ENCODE measurements at places on chromosomes 3 and 15. TPM values are rescaled to one million over a fixed set of nuclear protein-coding genes. Genes with fewer than 3 reads are reported as not detected.

DNA sequence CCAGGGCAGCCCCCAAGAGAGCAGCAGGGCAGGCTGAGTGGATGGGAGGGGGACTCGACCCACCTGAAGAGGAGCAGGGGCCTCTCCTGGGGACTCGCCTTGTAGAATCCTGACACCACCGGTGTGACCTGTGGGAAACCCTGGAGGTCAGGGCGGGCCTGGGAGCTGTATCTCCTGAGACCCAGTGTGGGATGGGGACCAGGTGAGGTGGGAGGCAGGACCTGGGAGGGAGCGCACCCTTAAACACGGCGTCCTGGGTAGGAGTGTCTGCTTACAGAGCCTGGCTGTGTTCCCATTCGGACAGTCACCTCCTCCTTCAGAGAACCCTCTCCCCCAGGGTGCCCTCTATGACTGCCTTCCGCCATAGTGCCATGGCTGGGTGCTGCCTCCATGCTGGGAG, 27.1 kb downstream of the C15orf39 start:
- DNase-seq: peak; percentile 37

DNA sequence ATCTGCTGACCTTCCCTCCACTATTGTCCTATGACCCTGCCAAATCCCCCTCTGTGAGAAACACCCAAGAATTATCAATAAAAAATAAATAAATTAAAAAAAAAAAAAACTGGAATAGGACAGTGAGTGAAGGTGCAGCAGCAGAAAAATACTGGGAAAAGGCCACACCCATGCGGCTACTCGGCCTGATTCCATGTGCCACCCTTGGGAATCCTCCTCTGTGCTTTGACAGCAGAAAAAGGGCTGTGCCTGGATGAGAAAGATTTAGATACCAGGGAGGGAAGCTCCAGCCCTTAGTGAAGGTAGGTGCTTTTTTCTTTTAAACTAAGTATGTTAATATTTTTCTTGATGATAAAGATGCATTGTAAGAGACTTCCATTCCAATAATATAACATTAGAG, 107.8 kb downstream of the CTNNB1 start:
- no peak for DNase-seq

- no peak for DNase-seq
Observed at GRCh38 chr3:4503050-4503449, 9.9 kb downstream of the ITPR1 start.

- DNase-seq: no peak
Observed at GRCh38 chr15:98671060-98672008, 23.0 kb downstream of the IGF1R start.

CD200R1 gene
- 3.0 TPM for total RNA-seq

All from aorta (tissue), 5 donors.